ENCODE measurements at places on chromosomes 13 and 19.
A peak's percentile ranks its signal among the peaks of the same experiment; 100 is the strongest.

DNA sequence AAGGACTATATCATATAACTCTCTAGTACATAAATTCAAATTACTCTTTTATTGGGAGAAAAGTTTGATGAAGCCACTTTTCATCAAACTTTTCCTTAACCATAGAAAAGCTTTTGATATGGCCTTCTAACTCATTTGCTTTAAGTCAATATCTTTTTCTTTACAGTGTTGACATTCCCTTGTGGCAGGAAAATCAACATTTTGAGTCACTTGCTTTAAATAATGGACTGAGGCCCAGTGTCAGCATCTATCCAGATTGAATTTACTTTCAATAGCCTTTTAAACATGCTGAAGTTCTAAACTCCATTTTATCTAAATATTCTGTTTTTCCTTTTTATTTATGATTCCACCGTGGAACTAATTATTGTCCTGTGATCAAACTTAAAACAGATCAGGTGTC is 62.7 kb downstream of the PCDH9 start:
- no peak for DNase-seq

- peak; percentile 44 for DNase-seq
Measured at GRCh38 chr19:10502524-10503001, 593 bp downstream of the KEAP1 start.

GRCh38 chr19:2391118-2391725 is 31.2 kb downstream of the TMPRSS9 start:
- DNase-seq, result peak; percentile 36

DNA sequence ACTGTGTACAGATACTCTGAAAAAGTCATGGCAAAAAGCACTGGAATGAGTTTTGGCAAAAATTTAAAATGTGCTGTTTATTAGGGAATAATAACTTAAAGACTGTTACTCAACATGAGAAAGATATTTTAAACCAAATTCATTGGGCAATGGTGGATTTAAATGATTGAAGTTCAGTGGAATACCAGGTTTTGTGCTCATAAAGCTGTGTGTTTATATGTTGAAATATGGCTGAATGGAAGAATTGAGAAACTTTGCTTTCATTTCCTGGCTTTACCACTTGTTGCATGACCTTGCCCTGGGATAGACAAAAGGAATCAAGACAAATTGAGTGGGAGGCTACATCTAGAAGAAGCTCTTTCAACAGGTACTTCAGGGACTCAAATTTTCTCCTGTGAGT is 246.4 kb downstream of the GPC5 start:
- no peak for DNase-seq

GRCh38 chr13:39035799-39036198 is 2.1 kb downstream of the PROSER1 start:
- DNase-seq, result no peak

GRCh38 chr13:49620170-49620621 is 8.1 kb upstream of the ARL11 start:
- DNase-seq, result no peak

- no peak for DNase-seq
Measured at GRCh38 chr13:46850214-46850613, 46.6 kb downstream of the HTR2A start.

- no peak for DNase-seq
Measured at GRCh38 chr19:47486900-47487299, 2.9 kb upstream of the KPTN start.

- DNase-seq, result peak; percentile 42
Measured at GRCh38 chr13:42893214-42893671, 98.8 kb downstream of the EPSTI1 start.

DNA sequence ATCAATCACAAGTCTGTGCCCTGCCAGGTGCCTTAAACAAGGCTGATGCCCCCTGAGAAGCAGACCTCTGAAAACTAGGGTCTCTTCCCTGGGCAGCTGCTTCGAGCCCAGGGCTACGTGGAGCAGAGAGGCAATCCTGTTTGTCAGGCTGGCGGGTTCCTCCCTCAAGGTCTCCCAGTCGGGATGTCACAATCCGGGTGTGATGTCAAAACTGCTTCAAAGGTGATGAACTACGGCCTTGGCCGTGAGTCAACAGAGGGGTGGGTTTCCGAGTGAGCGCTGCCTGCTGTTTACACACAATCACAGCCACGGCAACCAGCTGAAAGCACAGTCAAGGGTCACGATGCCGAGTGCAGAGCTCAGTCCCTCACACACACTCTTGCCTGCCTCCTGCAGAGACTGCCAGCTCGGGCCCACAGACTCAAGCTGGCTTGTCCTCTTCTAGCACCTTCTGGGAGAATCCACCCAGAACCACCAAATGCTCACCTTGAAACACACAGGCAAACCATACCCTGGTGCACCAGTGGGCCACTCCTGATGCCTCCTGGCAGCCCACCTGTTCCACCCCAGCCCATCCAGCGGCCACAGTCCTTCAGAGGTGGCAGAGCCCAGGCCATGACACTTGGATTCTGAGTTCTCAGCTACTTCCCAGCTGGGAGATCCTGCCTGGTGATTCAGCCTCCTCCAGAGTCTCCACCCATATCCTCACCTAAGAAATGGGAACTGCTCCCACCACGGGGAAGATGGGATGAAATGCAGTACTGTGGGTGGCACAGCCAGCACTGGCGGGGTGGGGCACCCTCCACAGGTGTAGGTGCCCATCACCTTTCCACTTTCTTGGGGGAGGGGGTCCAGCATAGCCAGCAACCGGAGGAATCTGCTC is 6.8 kb downstream of the ELL start:
- no peak for DNase-seq

DNA sequence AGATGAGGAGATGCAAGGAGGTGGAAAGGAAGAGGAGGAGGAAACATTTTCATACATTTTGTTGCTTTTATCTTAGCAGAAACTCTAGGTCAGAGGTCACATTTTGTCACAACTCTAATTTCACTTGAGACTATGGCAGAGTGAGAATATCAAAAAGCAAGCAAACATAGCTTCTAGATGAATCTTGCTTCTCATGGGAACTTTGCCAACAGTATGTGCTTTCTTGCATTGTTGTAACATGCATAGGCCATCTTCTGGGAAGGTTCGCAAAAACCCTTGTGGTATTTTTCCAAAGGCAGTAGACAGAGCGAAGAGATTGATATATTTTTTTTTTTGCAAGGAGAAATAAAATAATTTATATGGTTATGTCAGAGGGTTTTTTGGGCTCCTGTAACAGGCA is 291.3 kb downstream of the MTUS2 start:
- DNase-seq, result no peak

GRCh38 chr13:85334187-85334586 is 465.0 kb downstream of the SLITRK6 start:
- DNase-seq, result no peak

DNA sequence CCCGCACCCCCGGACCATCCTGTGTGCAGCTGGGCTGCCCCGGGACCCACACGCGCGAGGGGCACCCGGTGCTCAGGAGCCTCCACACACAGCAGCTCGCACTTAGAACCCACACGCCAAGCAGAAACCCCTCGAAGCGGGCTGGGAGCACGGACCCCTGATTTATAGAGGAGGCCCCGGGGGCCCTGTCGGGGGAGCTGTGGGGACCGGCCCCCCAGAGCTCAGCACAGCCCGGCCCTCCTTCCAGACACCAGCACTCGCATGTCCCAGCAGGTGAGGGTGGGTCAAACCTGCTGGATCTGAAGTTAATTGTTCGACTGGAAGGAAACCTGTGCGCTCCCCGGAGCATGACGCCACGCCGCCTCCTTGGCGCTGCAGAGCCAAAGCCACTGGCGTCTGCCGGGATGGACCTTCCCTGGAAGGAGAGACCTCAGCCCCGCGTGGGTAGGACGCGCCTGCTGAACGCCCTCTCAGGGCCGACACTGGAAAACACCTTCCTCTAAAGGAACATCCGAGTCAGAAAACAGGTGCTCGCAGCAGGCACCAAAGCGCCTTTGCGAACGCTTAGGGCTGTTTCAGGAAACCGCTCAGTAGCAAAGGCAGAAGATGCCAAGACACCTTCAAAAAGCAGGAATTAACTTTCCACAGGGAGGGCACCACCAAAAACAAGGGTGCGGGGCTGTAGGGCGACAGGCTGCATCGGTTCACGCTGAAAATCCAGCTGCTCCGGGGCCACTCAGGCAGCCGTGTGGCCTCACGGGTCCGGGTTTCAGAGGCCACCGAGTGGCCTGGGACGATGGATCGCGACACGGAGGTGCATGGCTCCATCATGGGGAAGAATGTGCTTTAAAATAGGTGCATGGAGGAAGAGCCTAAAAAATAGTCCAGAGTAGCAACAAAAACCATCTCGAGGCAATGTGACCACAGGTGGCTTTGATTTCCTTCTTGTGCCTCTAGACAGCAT is 37.8 kb upstream of the GRTP1 start:
- no peak for DNase-seq

DNA sequence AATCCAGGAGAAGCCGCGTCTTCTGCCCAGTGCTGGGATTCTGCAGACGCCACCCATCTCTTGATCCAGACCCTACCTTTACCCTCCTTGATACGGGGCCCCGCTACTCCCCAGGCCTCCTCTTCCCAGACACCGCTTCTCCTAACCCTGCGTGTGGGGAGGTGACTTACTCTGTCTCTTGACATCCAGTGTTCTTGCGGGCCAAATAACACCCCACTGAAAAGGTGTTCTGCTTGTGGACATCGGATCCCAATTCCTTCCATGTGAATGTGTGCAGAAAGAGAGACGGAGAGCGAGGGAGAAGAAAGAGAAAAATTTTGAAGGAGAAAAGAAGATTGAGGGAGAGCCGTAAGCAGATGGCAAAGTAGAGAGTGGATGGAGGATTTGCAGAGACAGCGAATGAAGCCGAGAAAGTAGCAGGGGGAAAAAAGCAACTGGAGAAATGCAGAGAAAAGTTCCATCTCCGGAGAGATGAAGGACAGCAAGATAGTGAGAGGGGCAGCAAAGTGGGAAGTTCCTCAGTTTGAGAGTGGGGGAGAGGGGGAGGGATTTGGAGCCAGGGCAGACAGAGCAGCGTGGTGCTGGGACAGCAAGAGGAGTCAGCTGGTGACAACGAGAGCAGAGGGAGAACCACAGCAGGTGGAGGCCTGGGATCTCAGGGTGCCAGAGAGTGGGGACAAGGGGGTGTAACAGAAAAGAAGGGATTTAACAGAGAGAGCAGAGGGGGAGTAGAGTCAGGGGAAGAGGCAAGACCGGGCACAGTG is 814 bp downstream of the ZNF480 start:
- no peak for DNase-seq

DNA sequence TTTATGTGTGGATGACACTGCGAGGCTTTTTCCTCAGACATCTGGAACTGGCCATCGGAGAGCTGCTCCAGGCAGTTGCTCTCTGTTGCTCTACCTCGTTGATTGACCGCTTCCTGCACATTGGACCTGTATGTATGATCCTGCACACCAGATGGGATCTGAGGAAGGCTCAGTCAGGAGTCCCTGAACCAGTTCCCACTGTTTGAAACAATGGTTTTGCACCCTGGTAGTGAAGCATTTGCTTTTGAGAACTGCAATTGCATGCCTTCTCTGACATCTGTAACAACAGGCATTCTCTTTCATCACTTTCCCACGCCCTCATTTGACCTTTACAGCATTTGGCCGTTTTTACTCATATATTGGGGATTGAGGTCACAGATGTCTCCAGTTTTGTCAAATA is 61.1 kb upstream of the NPAS1 start:
- peak; percentile 89 for DNase-seq

DNA sequence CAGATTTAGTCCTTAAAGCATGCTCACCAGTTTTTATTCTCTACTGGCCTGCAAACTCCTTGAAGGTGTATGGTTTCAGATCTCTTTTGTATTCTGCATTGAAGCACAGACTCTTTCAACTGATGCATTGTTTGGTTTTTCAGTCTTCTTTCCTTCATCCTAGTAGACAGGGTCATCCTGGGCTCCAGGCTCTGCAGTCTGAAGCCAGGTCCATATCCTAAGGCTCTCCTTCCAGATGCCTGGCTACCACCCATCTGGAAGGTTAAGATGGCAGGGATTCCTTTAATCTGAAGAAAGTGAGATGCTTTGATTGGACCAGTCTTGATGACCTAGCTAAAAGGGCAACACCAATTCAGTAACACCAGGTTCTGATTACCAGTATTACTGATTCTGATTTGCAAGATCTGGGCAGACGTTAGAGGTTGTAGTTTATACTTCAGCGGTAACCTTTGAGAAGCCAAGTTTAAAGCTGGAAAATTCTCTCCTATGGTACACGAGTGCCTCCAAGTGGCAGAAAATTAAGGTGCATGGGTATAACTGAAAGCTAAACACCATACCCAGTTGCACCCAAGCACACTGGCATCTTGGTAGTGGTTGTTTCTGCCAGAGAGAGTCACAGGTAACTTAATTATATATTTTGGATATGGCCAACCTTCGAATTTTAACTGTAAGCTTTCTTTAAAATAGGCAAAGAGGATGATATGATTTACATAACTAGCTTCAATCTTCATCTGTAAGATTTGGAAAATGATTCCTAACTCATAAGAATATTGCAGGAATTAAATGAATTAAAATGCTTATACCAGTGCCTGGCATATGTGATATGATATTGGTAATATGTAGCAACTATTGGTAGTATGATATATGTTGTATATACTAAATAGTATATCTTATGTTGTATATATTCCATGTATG is 1651.9 kb upstream of the MIR17HG start:
- no peak for DNase-seq

DNA sequence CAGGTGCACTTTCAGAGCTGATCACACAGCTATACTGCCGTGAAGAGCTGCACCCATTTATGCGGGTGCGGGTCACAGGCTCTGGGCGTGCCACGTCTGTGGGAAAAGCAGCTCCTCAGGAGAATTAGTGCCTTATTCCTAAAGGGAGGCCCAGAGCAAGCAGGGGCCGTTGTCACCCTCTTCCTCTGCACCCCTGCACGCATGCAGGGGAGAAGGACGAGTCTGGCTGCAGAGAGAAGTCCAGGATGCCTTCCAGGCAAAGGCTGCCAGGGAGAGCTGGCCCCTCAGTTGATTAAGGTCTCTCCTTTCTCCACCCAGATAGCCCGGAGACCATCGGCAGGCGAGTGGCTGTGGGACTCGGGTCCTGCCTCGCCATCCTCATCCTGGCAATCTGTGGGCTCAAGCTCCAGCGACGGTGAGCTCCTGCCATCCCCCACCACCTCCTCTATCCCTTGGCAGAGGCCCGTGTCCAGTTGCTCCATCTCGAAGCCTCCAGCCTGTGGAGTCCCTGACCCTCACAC is 3.1 kb upstream of the FFAR1 start:
- DNase-seq, result no peak

DNA sequence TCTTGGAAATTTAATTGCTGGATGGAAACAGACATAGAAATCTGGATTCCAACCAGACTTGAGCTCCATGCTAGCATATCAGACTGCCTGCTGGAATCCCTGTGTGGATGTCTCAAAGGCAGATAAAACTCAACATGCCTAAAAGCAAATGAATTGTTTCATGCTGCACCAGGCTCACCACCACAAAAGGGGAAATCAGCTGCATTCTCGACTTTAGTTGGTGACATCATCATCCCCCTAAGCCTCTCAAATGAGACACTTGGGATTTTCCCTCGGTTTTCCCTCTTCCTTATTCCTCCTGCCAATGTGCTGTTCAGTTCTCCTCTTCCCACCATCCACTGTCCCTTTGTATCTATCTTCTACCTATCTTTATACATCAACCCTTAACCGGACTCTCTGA is 134.3 kb downstream of the ZDHHC20 start:
- DNase-seq, result no peak

GRCh38 chr13:27654816-27655215 is 33.1 kb downstream of the POLR1D start:
- no peak for DNase-seq

GRCh38 chr13:99297331-99297730 is 9.9 kb downstream of the GPR183 start:
- no peak for DNase-seq

- DNase-seq, result no peak
Measured at GRCh38 chr13:109718726-109719125, 67.7 kb downstream of the IRS2 start.
